ENCODE measurements at places on chromosomes 7 and 10.
A peak's percentile ranks its signal among the peaks of the same experiment; 100 is the strongest.

GRCh38 chr10:109663122-109663521, 260.2 kb downstream of the XPNPEP1 start:
- no peak for DNase-seq

GRCh38 chr7:108029034-108029433, 26.1 kb upstream of the LAMB1 start:
- DNase-seq: no peak

DNA sequence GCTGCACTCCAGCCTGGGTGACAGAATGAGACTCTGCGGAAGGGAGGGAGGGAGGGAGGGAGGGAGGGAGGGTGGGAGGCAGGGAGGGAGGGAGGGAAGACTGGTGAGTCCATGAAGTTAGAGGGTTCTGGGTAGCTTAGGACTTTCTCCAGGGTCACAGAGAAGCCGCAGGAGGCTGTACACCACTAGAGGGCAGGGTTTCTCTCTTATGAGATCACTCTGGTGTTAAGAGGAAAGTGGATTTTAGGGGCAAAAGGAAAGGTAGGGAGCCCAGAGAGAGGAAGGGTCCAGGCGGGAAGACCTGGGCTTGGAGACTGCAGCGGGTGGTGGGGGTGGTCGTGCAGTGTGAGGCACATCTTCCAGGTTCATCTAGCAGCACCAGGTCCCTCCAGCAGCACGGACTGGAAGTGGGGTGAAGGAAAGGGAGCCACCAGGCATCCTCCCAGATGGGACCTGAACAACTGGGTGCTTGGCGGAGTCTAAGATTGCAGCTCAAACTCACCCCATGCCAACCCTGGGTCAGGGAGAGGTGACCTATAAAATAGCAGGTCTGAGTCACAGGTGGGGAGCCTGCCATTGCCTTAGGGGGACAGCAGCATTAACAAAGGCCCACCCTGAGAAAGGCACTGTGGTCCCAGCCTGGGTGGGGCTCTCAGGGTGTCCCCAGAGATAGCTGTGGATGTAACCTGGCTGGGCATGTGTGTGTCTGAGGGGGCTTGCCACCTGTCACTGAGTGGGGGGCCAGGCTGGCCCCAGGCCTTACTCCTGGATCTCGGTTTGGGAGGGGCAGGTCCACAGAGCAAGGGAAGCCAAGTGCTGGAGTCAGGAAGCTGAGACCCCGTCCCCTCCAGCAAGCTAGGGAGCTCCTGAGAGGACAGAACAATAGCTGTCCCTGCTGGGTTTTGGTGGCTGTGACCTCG, 48.5 kb upstream of the SLC29A3 start:
- DNase-seq: peak; percentile 86

- no peak for DNase-seq
Observed at GRCh38 chr7:99409806-99410205, 1.0 kb downstream of the BUD31 start.

All from GM03348 (cell line).